Uterus (tissue), 4 donors: ENCODE measurements at places on chromosomes 3 and 15. TPM values are rescaled to one million over a fixed set of nuclear protein-coding genes. Genes with fewer than 3 reads are reported as not detected.

Gene RPP25
- total RNA-seq = 16.8 TPM

DNA sequence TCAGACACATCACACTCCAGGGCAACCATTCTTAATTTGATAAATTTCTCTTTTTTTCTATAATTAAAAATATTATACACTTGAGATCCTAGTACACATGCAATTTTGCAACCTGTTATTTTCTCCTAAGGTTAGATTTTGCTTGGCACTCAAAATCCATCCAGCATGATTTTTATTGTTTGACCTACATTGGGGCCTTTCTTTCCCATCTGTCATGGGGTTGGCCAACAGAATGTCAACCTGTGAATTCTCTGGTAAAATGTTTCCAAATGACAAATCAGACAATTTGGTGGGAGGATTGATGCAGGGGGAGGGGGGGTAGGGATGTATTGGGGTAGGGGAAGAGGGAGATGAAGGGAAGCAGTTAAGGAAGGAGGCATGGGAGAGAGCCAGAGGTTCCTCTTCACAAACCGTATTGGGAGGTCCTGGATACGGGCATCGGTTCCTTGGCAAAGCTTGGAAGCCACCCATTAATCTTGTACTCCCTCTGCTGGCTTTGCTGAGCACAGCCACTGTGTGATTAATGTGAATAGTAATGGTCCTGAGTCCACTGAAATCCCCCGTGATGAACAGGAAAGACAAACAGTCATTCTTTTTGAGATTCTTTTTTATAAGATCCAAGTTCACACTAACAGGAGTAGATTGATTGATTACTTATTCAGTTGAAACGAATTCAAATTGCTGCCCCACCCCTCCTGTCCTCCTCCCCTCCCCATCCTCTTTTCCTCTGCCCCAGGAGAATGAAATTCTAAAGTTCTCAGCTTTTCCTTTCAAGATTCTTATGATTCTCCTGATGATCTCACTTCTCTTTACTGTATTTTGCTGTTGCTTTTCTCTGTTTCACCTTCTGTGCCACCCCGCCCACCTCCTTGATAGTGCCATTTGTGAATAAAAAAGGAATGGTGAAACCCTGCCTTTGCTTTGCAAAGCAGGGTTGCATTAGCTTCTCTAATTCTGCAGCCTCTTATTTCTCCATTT lies 82.2 kb upstream of the SLC25A26 start:
- DNase-seq = peak; percentile 27

DNA sequence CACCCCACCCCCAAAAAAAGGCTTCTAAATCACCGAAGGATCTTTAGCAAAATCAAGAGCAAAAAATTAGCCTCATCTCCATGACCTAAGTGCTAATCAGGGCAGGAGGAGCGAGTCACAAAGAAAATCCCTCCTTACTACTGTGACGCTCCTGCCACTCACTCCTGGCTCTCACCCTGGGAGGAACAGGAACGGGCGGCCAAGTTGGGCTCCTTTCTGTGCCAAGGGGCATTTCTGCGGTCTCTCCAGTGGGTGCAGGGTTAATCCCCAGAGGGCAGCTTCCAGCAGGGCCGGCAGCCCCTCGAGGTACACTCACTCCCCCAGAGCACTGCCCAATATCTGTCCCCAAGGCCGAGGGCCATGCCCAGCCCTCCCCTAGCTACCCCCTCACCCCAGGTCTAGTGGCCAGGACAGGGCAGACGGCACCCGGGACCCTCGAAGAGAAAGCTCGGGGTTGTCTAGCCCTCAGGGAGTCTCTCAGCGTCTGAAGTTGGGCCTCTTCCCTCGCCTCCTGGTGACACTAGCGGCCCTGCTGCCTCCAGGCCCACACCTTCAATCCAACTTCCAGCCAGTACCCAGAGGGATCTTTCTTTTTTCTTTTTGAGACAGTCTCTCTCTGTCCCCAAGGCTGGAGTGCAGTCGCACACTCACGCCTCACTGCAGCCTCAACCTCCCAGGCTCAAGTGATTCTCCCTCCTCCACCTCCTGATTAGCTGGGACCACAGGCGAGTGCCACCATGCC lies 706 bp downstream of the CAV3 start:
- DNase-seq = no peak

Gene FMN1
- 9.3 TPM for total RNA-seq

- no peak for DNase-seq
These were observed 44.4 kb downstream of the PIAS1 start for GRCh38 chr15:68098465-68098864.

DNA sequence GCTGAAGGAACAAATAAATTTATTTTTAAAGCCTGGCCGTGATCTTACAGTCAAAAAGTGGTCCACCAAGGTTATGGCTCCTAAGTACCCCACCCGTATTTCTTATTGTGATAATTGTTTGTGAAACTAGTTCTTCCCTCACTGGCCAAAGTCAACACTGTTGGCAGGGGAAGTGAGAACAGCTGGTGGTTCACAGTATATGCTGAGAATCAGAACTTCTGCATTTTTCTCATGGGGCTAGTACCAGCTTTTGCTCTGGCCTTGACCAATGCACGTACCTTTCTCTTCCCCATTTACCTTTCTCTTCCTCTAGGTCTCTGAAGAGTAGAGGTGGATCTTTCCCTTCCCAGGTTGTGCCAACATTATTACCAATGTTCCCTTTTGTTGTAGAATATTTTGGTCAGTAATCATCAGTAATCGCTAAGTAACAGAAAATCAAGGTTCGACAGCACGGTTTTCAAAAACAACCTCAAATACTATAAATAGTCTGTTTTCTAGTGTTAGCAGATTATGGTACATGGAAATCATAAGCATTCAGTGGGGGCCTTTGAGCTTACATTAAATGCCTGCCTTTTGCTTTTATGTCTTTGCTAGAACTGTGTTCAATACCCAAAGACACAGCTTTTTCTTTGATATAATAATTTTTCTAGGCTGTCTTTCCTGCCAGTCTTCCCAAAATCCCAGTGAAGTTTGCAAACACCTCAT lies 268.0 kb downstream of the LPP start:
- no peak for DNase-seq

GRCh38 chr3:58485801-58486435 lies 6.0 kb upstream of the KCTD6 start:
- no peak for DNase-seq

- DNase-seq = no peak
These were observed 531 bp upstream of the BLOC1S6 start for GRCh38 chr15:45586601-45587094.

- no peak for DNase-seq
These were observed 22.9 kb downstream of the EPHB3 start for GRCh38 chr3:184584464-184584891.

DNA sequence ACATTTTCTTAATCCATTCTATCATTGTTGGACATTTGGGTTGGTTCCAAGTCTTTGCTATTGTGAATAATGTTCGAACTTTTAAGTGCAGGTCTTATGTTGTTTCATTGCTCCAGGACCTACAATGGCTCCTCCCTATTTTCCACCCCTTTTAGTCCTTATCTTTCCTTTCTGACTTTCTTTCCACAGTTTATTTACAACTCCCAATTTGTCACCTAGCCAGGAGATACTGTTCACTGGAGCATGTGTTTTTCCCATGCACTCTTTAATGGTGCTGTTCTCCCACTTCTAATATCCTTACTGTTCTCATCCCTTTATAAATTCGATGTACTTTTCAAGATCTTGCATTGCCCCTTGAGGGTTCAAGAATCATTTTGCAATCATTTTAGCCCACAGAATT lies 290.0 kb downstream of the WDR72 start:
- no peak for DNase-seq

DNA sequence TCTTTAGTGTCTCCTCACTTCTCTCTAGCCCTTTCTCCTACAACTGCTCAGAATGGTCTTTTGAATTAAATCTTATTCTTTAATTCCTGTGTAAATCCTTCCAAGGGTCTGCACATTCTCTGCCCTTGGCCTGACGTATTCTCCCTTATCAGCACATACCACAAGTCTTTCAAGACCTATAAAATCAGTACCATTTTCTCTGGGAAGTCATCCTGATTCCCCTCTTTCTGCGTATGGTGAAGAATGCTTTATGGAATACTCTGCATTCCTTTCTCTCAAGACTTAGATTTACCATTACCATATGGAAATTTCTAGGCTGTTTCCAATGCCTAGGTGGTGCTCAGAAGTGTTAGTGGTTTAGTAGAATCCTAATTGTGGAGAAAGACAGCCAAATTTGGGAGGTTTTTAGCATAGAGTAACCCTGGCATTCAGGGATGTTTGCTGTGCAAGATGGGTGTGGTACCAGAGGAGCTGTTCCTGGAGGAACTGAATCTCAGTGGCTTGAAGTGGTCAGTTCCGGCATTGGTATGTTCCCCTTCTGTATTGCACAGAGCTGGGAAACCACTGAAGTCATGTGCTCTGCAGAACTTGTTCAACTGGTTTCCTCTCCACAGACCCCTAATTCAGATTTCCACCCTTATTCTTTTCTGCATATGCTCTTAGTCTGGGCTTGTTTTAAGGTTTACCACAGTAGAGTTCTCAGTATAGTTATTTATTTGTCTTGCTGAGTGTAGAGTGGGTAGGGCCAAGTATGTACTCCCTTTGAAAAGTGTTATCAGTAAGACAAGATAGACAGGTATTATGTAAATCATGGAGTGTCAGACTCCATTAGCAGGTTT lies 24.5 kb downstream of the IQGAP1 start:
- no peak for DNase-seq

- DNase-seq = no peak
These were observed 123.3 kb downstream of the PLOD2 start for GRCh38 chr3:146037697-146038096.

DNA sequence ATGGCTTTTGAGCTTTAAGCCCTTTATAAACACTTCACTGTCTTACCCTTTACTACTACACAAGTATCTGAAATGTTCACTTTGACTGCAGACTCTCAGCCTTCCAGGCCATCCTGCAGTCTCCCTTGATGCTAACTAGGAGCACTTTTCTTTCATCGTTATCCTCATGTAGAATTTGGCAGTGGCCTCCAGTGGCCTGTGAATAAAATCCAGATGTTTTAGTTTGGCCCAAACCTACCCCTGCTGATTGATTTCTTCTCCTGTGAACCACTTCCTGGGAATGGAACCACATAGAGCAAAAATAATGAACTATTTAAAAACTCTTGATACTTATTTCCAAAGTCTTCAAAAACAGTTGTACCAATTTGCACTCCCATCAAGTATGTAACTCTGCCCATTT lies 271.9 kb downstream of the FEZF2 start:
- DNase-seq = peak; percentile 43

- DNase-seq = no peak
These were observed 102.4 kb downstream of the LRIG1 start for GRCh38 chr3:66398228-66399025.

DNA sequence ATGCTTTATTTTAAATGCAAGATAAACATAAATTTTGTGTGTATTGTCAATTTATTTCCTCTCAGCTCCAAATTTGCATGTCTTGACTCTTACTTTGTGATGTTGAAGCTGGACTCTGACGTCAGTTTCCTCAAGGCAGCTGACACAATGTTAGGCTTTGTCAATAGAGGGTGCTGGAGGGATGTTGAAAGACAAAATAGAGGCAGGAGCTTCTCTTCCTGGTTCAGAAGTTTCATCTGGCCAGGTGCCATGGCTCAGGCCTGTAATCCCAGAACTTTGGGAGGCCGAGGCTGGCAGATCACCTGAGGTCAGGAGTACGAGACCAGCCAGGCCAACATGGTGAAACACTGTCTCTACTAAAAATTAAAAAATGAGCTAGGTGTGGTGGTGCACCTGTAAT lies 408.6 kb downstream of the GBE1 start:
- no peak for DNase-seq

DNA sequence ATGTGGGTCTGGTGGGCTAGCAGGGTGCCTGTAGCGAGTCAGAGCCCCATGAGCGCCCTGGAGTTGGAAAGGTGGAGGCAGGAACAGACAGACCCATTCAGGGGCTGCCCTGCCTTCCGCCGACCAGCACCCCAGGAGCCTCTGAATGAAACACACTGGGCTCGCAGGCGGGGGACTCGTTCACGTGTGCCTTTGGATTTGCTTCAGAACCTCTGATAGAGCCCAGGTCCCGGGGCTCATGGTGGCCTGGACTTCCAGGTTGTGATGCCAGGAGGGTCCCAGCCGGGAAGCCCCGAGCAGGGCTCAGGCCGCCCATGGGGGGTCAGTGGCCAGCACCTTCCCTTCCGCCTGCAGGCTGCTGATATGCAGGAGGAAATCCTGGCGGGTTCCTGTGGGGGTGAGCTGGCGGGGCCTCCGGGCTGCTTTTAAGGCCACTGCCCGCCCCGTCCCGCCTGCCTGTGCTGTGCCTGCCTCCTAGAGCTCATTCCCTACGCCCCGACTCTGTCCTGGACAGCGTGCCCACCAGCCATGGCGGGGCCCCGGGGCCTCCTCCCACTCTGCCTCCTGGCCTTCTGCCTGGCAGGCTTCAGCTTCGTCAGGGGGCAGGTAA lies at the start of gene STAB1:
STAB1 (plus strand) TSS at position 453 of the 610 bp plus-strand sequence; CDS start at position 529, 76 bp downstream.
- DNase-seq = peak; percentile 68

Gene NRROS
- total RNA-seq = 36.8 TPM

Gene SI
- total RNA-seq = not detected

Gene SOX14
- not detected for total RNA-seq

DNA sequence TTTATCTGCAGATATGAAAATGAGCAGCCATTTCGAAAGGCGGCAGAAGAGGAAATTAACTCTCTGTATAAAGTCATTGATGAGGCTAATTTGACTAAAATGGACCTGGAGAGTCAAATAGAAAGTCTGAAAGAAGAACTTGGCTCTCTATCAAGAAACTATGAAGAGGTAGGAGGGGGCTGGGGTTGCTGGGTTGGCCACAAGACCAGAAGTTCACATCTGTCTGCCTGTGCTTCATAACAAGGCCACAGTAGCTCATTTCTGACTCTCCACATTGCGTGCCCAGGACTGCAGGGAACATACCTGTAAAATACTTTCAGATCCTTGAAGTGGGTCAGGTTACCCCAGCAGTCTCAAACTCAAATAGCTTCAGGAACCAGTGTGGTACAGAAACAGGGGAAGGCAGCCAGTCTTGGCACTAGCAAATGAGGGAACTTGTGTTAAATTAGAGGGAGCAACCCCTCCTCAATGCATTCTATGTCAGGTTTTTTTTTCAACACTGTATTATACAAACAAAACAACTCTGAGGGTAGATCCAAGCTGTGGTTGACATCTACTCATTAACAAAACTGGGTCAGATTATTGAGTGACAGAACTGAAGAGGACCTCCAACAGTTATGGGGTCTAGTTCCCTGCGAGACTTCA lies 48.7 kb downstream of the BFSP2 start:
- no peak for DNase-seq

Gene XXYLT1
- total RNA-seq = 52.5 TPM

GRCh38 chr3:15462451-15462850 lies 35.1 kb downstream of the EAF1 start:
- no peak for DNase-seq

GRCh38 chr3:168864107-168865021 lies 768.6 kb upstream of the GOLIM4 start:
- DNase-seq = no peak

Gene LDHAL6B
- total RNA-seq = not detected

GRCh38 chr3:50160561-50160983 lies 5.4 kb downstream of the SEMA3F start:
- DNase-seq = peak; percentile 50

Gene CFAP91
- 9.1 TPM for total RNA-seq

Gene DPP8
- total RNA-seq = 76.1 TPM

Gene GPR87
- 0.21 TPM for total RNA-seq

- DNase-seq = no peak
These were observed 83.9 kb downstream of the CD47 start for GRCh38 chr3:108006881-108007331.

- DNase-seq = no peak
These were observed 260.1 kb upstream of the PLSCR5 start for GRCh38 chr3:146865175-146865755.
